ENCODE measurements at places on chromosomes 5 and 9. TPM values are rescaled to one million over a fixed set of nuclear protein-coding genes. Genes with fewer than 3 reads are reported as not detected.

PCA3 gene
- total RNA-seq, result not detected

ENC1 gene
- total RNA-seq, result 30.0 TPM

RECK gene
- 3.8 TPM for total RNA-seq

FGF18 gene
- total RNA-seq, result 0.96 TPM

ADAMTS13 gene
- 9.2 TPM for total RNA-seq

NPR3 gene
- 0.39 TPM for total RNA-seq

APC gene
- total RNA-seq, result 24.0 TPM

FOXD4L3 gene
- total RNA-seq, result 0.25 TPM

C9orf50 gene
- not detected for total RNA-seq

CCDC180 gene
- total RNA-seq, result 7.9 TPM

CCDC187 gene
- total RNA-seq, result 4.6 TPM

SWI5 gene
- 22.4 TPM for total RNA-seq

BTF3 gene
- total RNA-seq, result 868 TPM

ADAM19 gene
- total RNA-seq, result 77.3 TPM

TAS2R1 gene
- not detected for total RNA-seq

MAP3K1 gene
- total RNA-seq, result 8.5 TPM

PNPLA7 gene
- 1.8 TPM for total RNA-seq

SCGB3A1 gene
- not detected for total RNA-seq

SOHLH1 gene
- total RNA-seq, result not detected
